ENCODE measurements at places on chromosomes 2 and 18. TPM values are rescaled to one million over a fixed set of nuclear protein-coding genes. Genes with fewer than 3 reads are reported as not detected.

The IL1RL1 gene
- total RNA-seq = not detected

The SPDYA gene
- 0.88 TPM for total RNA-seq

The EML6 gene
- 0.95 TPM for total RNA-seq

The BARD1 gene
- 8.3 TPM for total RNA-seq

The CUL3 gene
- 52.9 TPM for total RNA-seq

The CDK5R2 gene
- total RNA-seq = 0.24 TPM

The SLC38A11 gene
- total RNA-seq = not detected

The ONECUT2 gene
- total RNA-seq = 1.8 TPM

- no peak for DNase-seq
Observed at GRCh38 chr2:197197895-197198311, 112.7 kb downstream of the ANKRD44 start.

DNA sequence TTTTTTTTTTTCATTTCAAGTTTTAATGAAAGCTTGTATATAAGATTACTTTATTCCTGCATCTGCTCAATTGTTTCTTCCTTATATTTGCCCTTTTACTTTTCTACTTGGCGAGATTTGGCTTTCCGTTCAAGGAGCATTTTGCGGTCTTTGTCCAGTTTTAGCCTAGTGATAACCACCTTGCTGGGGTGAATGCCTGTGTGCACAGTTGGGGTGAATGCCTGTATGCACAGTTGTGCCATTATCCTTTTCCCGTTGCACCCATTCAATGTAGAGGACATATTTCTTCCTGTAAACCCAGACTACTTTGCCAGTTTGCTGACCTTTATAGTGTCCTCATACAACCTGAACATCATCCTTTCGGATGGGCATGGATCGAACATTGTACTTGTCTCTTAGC is 12.0 kb downstream of the ZNF236 start:
- DNase-seq = no peak

DNA sequence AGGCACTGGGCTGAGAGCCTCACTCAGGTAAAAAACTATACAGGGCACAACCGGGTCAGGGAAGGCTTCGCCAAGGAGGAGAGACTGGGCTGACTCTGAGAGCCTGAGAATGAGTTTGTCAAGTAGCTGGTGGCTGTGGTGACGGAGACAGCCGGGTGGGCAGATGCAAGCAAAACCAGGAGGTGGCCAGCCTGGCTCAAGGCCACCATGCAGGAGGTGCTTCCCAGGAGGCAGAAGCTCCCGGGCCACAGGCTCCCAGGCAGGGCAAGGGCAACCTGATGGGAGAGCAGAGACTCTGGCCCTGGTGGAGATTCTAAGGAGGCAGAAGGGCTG is 2.9 kb upstream of the INHBB start:
- no peak for DNase-seq

DNA sequence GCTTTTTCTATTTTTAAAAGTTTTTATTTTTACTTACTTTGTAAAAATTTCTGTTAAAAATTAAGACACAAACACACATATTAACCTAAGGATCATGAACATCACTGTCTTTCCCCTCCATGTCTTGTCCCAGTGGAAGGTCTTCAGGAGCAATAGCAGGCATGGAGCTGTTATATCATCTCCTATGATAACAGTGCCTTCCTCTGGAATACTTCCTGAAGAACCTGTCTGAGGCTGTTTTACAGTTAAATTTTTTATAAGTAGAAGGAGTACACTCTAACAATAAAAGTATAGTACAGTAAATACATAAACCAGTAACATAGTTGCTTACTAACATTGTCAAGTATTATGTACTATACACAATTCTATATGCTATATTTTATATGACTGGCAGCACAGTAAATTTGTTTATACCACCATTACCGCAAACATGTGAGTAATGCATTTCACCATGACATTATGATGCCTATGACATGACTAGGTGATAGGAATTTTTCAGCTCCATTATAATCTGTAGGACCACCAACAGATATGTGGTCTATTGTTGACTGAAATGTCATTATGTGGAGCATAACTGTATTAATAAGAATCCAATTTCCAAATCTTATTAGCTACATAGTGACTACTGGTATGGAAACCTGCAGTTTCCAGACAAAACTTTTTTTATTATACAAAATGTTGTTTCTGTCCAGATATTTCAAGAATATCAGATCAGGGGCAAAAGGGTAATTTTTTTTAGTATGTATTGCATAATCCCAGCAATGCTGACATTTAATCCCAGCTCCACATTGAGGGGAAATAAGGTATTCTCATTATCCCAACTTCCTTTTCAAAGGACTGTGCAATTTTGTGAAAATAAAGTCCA is 337.2 kb upstream of the SLC39A10 start:
- no peak for DNase-seq

DNA sequence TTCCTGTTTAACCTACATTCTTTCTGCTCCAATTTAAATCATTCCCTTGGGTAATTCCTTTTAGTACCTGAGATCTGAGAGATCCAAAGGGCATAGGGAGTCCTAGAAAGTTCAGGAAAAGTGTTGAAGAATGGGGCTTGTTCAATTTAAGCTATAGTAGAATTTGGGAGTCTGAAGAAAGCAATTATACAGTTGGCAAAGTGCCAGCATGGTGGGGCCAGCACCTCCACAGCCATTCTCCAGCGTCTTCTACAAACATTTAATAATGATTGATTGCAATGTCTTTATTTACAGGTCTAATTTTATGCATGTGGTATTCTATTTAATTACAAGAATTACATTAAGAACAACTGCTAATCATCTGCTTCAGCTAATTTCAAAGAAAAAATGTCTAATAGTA is 957.7 kb upstream of the GYPC start:
- DNase-seq = no peak

DNA sequence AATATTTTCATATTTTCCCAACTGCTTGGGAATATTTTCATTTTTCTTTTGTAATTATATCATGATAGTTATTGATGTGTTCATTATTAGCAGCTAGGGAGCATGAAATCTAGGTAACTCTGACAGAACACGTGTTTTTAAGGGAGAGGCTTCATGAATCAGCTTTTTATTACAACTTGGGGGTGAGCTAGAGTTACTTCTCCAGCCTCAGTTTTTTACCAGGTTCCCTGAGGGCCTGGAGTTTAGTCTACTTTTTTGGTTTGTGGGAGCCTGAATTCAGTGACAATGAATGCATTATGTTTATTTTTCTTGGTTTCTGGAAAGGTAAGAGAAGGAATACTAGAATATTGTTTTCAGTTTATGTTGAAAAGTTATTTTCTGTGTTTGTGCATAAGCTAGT is 18.0 kb downstream of the NAB1 start:
- no peak for DNase-seq

GRCh38 chr18:7071600-7071999 is 46.0 kb downstream of the LAMA1 start:
- DNase-seq = no peak

GRCh38 chr2:15688924-15689568 is 97.4 kb downstream of the DDX1 start:
- no peak for DNase-seq

All from SK-MEL-5 (cell line).